Activated T-helper 1 cell treated with anti-CD3 and anti-CD28 coated beads, Interleukin-12 subunit alpha, Interleukin-12 subunit beta, Interleukin-2, Interleukin-4 antibody, amounts not matched to agents 30 ng/mL and 10 ng/mL and 1 ng/mL, durations not matched to agents 14 hours and 24 hours and 36 hours (primary cell): ENCODE measurements at places on chromosomes 6 and 20. TPM values are rescaled to one million over a fixed set of nuclear protein-coding genes. Genes with fewer than 3 reads are reported as not detected.

Gene MYLK2
- total RNA-seq: 0.29 and 0.44 TPM in 2 replicates

Gene CST7
- 127 and 133 TPM in 2 replicates for total RNA-seq

Gene ZNF831
- total RNA-seq: 3.4 and 3.6 TPM in 2 replicates

Gene TBC1D32
- 6.8 and 7.9 TPM in 2 replicates for total RNA-seq

Gene KHDC1L
- not detected in 2 replicates for total RNA-seq

Gene ECT2L
- total RNA-seq: not detected in 2 replicates

Gene IPCEF1
- 4.2 and 5.1 TPM in 2 replicates for total RNA-seq

Gene CST2
- total RNA-seq: not detected in 2 replicates

Gene OLIG3
- total RNA-seq: not detected in 2 replicates

Gene TFAP2C
- total RNA-seq: not detected in 2 replicates

Gene ISM1
- total RNA-seq: 2.0 and 2.4 TPM in 2 replicates

Gene C20orf96
- total RNA-seq: 4.3 and 4.7 TPM in 2 replicates

Gene EMILIN3
- 0.65 and 0.69 TPM in 2 replicates for total RNA-seq

Gene DUSP15
- total RNA-seq: not detected in 2 replicates

Gene ANKEF1
- 0.26 and 0.32 TPM in 2 replicates for total RNA-seq

Gene FABP7
- total RNA-seq: not detected in 2 replicates

Gene CAGE1
- total RNA-seq: 0.13 and 0.20 TPM in 2 replicates

Gene SLC17A9
- 7.6 and 8.6 TPM in 2 replicates for total RNA-seq

Gene NFS1
- total RNA-seq: 35.7 and 36.2 TPM in 2 replicates

Gene BEND3
- total RNA-seq: 12.8 TPM in 2 replicates

Gene ADGRF5
- total RNA-seq: not detected in 2 replicates

Gene MYMX
- total RNA-seq: not detected in 2 replicates

Gene LY6G6F
- not detected in 2 replicates for total RNA-seq

Gene ADAM33
- total RNA-seq: not detected in 2 replicates

Gene WFDC10A
- total RNA-seq: not detected in 2 replicates

Gene NANP
- 9.1 and 9.8 TPM in 2 replicates for total RNA-seq

Gene LPIN3
- total RNA-seq: 1.1 and 1.4 TPM in 2 replicates
